IPS-NIHi11 (cell line): ENCODE measurements at places on chromosomes 1 and 21.

GRCh38 chr1:15273274-15273673, 26.3 kb downstream of the FHAD1 start:
- no peak for DNase-seq

GRCh38 chr1:91885213-91885715, 687 bp downstream of the TGFBR3 start:
- peak; percentile 9 for DNase-seq

GRCh38 chr21:34548781-34549376, 36.9 kb upstream of the KCNE1 start:
- no peak for DNase-seq

- no peak for DNase-seq
These were observed 1.7 kb downstream of the PITHD1 start for GRCh38 chr1:23779826-23780371.

- DNase-seq, result no peak
These were observed 30.4 kb upstream of the LBR start for GRCh38 chr1:225458222-225458631.

DNA sequence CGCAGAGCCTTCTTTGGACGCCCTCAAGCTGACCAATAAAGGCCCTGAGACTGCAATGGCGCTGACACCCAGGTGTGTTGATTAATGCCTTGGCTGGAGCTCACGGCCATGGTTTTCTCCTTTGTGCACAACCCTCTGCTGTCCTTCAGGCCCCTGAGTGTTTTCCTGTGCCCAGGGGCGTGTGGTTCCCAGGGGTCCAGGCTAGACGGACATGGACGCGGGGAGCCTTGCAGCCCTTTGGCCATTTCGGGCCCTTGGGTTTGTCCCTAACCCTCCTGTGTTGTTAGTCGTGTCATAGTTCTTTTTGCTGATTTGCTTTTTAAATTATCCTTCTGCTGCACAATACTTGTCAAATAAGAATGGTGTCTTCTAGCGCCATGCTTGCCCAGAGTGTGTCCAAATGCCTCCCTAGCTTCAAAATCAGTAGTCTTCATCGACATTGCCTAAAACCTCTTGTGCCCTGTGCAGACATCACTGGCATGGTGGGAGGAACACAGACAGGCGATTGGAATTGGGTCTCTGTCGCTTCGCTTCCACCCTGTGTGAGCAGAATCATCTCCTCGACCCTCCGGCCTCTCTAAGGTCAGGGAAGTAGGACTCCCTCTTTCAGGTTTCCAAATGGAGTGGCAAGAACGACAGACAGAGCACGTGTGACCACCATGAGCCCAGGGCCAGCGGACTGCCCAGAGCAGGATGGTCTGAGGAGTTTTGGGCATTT, 1.9 kb downstream of the KRTAP10-4 start:
- DNase-seq, result no peak

DNA sequence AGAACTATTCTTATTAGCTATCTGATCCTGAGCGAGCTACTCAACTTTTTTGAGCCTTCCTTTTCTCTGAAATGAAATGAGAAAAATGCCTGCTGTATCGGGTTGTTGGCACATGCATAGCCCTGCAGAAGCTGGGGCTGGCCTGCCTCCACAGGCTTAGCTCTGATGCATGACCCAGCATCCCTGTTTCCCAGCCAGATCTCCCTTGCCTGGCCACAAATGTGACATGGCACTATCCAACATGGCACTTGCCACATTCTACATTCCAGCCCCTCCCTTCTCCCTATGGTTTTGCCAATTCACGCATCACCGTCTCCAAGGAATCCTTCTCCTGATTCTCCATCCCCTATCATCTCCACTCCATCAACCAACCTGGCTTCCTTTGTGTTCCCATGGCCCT, 13.8 kb downstream of the RNU5D-1 start:
- DNase-seq, result no peak

GRCh38 chr1:24955161-24955560, 25.1 kb upstream of the RUNX3 start:
- DNase-seq, result no peak

- no peak for DNase-seq
These were observed 157.1 kb downstream of the NPHP4 start for GRCh38 chr1:5835179-5835562.

GRCh38 chr1:172185211-172185610, 235.3 kb upstream of the C1orf105 start:
- DNase-seq, result no peak

DNA sequence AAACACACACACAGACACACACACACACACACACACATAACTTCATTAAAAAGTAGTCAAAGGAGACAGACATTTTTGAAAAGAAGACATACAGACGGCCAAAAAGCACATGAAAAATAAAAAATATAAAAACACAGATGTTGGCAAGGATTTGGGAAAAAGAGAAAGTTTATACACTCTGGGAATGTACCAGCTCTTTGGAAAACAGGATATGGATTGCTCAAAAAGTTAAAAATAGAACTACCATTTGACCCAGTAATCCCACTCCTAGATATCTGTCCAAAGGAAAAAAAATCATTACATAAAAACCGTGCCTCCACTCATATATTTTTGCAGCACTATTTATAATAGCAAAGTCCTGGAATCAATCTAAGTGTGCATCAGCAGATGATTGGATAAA, 128.4 kb upstream of the C21orf91 start:
- no peak for DNase-seq

DNA sequence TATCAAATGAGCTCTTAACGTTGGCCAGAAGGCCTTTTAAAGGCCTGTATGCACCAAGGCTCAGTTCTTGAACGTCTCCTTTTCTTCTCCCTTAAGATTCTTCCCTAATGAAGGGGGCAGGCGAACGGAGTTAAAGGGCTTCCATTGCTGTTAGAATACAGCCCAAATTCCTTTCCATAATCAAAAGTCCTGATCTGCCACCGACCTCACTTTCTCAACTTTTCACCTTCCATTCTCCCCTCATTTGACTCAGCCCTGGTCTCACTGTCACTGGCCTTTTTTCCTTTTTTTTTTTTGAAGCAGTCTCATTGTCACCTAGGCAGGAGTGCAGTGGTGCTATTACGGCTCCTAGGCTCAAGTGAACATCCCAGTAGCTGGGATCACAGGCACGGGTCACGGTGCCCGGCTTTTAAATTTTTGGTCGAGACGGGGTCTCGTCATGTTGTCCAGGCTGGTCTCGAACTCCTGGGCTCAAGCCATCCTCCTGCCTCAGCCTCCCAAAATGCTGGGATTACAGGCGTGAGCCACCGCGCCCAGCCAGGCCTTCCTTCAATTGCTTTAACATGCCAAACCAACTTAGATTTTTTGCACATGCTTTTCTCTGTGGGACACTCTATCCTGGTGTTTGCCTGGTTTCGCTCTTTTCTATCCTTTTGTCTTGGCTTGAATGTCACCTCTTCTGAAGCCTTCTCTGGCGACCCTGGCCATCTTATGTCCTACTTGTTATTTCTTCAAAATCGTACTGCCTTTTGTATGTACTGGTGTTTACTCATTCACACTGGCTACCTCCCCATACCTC, 612 bp upstream of the CMPK1 start:
- DNase-seq, result no peak

- no peak for DNase-seq
These were observed 27.6 kb downstream of the ABCA4 start for GRCh38 chr1:94093396-94093795.

- no peak for DNase-seq
These were observed 181.2 kb upstream of the SNX7 start for GRCh38 chr1:98480271-98480670.

DNA sequence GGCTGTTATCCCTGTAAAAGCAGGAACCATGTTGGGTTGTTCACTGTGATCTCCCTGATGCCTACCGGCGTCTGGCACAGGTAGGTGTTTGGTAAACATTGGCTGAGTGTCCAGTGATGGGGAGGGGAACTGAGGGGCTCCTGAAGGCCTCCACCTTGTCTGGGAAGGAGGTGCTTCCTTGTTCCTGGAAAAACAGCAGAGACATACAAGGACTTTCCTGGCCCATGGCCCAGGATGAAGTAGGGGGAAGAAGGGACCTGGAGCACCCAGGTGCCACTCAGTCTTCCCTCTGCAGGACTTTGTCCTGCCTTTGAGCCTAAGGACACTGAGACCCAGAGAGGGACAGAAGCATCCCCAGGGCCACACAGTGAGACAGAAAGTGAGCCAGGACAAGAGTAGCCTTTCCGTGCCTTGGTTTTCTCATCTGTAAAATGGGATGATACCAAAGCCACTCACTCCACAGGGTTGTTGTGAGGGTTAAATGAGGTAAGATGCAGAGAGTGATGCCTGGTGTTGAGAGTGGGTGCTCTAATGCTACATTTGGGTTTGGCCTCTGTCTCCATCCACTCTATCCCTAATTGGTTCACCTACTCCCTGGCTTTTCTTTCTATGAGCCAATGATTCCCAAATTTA, 6.1 kb upstream of the HEYL start:
- no peak for DNase-seq

- DNase-seq, result peak; percentile 4
These were observed 1770.6 kb downstream of the PLA2G4A start for GRCh38 chr1:188599313-188599712.

DNA sequence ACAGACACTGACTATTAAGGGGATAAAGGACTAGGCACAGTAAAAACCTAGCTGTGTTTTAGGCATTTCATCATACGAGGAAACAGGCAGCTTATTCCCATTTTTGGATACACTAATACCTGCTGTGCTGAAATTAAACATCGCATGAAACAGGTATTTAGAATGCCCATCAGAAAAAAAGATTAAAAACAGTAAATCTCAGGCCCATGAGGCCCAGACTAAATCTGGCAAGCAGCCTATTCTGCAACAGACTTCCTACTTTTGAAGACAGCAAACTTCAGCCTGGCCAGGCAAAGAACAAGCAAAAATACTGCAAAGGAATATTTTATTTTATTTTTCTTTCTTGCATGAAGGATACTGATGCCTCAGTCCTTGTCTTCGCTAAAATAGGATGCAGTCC, 240.2 kb downstream of the LMO4 start:
- no peak for DNase-seq

DNA sequence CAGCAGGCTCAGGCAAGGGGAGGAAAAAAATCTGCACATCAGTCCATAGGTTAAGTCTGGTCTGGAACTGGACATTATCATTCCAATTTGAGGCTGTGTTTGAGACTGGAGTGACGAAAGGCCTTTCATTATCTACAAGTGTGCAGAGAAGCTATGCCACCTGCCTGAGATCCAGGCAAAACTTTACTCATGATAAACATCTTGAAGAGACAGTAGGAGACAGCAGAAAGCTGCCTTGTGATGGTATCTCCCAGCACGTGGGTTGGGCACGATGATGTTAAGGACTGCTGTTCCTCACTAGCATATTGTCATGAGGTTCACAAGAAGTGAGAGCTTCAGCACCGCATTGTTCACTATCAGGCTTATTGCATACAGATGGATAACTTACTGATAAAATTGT, 126.4 kb downstream of the PLXNA2 start:
- DNase-seq, result no peak

GRCh38 chr1:24790490-24790889, 45.2 kb downstream of the CLIC4 start:
- DNase-seq, result no peak

DNA sequence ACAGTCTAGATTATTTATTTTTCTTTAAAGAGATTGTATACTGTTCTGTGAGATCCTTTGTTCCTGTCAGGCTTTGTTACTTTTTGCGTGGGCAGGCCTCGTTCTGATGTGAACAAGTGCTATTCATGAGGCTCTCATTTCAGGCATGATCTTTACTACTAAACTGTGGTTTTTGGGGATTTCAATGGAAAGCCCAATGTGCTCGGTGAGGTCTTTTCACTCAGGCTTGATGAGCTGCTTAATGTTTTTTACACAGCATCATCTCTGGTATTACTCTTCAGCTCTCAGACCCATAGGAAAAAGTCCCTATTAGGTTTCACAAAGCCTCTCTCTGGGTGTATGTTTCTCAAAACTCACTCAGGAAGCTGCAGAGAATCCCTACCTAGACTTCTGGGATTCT, 419.4 kb downstream of the GPATCH2 start:
- no peak for DNase-seq

- DNase-seq, result no peak
These were observed 159.5 kb downstream of the DISC1 start for GRCh38 chr1:231786126-231786525.

GRCh38 chr1:202270871-202271326, 70.8 kb downstream of the UBE2T start:
- no peak for DNase-seq

DNA sequence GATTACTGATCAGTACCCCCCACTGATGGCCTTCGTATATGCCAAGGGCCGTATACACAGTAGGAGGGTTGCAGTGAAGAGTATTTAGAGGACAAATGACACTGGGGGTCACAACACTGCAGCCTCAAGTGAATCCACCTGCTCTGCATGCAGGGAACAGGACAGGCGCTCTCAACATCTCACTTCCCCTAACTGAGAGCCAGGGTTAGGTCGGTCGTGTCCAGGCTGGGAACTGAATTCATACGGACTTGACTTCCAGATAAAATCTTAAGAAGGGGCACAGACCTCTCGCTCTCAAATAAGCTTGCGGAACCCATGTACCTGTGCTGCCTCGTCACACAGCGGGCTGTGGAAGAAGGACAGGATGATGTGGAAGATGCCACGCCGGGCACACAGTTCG, 22.8 kb downstream of the MRAP start:
- DNase-seq, result no peak

- no peak for DNase-seq
These were observed 9.1 kb downstream of the FLVCR1 start for GRCh38 chr1:212867192-212867591.

GRCh38 chr1:167249702-167250101, 29.0 kb downstream of the POU2F1 start:
- no peak for DNase-seq

DNA sequence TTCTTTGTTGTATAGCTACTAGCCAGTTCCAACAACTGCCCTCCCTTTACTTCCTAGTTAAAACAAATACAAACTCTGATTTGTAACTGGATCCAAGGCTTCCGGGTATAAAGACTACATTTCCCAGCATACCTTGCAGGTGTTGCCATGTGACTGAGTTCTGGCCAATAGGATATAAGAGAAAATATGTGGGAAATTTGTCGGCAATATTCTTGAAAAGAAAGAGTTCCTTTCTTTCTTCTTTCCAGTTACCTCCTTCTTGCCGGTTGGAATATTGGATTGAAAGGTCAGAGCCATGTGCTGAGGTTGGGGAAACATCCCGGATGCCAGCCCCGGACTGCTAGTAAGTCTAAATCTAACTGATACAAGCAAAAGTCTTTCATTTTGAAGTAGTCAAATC, 23.0 kb upstream of the ZBTB40 start:
- peak; percentile 74 for DNase-seq

- no peak for DNase-seq
These were observed 18.6 kb downstream of the ABCG1 start for GRCh38 chr21:42237577-42237976.

DNA sequence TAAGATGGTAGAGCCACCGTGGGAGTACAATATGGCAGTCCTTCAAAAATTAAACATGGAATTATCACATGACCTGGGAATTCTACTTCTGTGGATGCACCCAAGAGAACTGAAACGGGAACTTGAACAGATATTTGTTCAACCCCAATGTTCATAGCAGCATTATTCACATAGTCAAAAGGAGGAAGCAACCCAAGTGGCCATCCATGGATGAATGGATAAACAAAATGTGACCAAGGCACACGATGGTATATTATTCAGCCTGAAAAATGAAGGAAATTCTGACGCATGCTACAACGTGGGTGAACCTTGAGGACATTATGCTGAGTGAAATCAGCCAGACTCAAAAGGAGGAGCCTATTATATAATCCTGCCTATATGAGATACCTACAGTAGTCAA, 22.8 kb upstream of the LAPTM5 start:
- DNase-seq, result no peak
